ENCODE measurements at places on chromosomes 5 and 9.
A peak's percentile ranks its signal among the peaks of the same experiment; 100 is the strongest.

DNA sequence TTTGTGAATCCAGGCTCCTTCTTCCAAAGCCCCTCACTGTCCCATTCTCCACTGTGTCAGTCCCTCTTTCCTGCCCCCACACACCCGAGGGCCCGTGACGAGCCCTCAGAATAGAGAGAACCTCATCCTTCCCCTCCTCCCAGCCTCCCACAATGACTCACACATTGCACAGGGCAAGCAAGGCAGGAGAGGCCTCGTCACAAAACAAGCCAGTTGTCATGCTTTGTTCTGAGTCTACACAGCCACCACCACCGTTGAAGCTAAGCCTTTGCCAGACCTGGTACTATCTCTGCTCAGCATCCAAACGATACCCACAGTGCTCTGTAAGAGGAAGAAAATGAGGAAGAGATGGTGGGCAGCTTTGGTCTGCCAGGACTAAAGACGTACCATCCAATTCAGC, 142.2 kb upstream of the ZNF366 start:
- no peak for DNase-seq

- no peak for DNase-seq
These were observed 88.2 kb downstream of the FRMD3 start for GRCh38 chr9:83449983-83450382.

DNA sequence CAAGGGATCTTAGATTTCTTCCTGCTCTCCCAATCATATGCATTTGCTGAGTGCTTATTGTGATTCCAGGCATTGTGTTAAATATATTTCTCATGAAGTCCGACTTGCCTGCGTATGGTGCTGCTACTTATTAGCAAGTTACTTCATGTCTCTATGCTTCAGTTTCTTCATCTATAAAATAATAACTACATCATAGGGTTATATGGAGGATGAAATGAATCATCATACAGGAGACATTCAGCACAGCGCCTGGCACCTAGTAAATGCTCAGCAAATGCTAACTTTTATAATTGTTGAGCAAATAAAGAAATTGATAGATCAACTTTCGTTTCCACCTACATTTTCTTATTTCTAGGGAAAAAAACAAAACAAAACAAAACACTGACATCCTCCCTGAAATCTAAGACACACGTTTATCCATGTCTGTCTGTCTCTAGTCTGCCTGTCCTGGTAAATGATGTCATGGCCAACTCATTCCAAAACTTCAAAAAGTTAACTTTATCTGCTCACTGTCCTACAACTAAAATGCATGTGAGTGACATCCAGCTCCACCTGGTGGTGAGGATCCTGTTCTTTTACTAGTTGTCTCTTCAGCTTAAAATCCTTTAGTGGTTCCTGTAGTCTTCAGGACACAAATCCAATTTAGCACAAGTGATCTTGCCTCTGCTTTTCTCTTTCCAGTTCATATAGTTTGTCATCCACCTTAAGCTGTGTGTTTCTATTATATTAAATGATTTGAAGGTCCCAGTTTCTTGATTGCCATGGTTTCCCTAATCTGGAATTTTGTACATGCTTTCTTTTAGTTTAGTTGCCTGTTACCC, 27.7 kb downstream of the PPP3R2 start:
- DNase-seq: peak; percentile 34

- no peak for DNase-seq
These were observed 75.7 kb downstream of the PIP5K1B start for GRCh38 chr9:68780720-68781119.

DNA sequence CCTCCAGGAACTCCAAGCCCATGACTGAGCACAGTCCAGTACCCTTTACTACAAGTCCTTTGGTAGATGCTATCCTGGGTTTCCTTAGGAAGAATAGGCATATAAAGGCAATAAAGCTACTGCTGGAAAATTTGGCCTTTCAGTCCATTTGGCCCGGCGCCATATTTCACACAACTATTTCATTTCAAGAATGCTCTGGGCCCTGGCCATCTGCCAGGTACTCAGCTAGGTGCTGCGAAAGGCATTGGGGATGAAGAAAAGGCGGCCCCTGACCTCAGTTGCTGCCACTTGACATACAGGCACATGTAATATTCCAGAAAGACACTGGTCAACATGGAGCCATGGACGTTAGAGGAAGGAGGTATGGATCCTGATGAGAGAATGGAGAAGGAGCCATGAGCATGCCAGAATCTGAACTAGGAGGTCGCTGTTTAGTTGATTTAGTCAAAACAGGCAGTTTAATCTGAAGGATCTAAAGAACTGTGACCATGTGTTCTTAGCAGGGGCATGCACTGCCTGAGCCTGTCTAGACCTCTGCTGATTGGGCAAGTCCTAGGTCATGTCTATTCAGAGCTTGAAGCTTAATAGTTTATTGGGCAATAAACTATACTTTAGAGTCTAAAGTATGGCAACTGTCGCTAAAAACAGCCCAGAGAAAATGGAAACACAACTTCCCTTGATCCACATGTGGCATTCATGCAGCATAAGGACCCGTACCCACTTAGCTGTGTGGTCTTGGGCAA, 149.3 kb downstream of the MELK start:
- no peak for DNase-seq

GRCh38 chr5:78295035-78295961, 800 bp upstream of the AP3B1 start:
- DNase-seq: peak; percentile 59

DNA sequence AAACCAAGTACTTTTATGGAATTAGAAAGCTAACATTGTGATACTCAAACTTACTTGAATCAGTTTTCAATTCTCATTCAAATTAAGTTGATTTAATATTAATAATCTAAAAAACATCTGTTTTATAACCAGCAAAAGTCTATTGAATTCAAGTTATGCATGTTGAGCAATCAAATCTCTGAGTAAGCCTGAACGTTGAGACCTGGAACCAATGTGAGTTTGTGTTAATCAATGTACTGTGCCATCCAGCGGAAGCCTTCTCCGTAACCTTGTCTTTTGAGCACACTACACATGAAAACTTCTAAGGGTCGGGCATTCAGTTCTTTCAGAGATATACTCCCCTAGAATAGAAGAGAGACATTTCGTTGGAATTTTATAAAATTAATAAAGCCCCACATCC, 25.9 kb downstream of the SAR1B start:
- no peak for DNase-seq

- DNase-seq: no peak
These were observed 28.8 kb downstream of the PDE8B start for GRCh38 chr5:77239126-77239741.

GRCh38 chr9:68500457-68501381, 40.0 kb downstream of the TMEM252 start:
- DNase-seq: no peak

DNA sequence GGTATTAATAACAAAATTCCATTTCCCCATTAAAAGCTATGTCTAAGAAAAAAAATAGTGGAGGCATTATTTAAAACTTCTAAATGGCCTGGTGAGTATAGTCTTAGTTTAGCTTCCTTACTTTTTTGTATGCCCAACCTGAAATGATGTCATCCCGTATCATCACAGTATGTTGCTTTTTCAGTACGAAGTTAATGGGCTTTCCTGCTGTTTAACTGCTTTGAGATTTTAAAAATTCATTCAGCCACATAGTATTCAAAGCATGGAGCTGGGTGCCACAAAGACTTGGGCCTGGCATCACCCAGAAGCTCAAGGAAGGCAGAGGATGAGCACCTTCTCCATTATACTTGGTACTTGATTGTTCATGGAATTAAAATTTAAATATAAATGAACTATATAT, 7.4 kb downstream of the F2RL2 start:
- no peak for DNase-seq

GRCh38 chr9:35664531-35665470, at the start of gene ARHGEF39:
ARHGEF39 (minus strand) TSS chr9:35665195; CDS start chr9:35665169, 26 bp downstream.
- DNase-seq: peak; percentile 90

DNA sequence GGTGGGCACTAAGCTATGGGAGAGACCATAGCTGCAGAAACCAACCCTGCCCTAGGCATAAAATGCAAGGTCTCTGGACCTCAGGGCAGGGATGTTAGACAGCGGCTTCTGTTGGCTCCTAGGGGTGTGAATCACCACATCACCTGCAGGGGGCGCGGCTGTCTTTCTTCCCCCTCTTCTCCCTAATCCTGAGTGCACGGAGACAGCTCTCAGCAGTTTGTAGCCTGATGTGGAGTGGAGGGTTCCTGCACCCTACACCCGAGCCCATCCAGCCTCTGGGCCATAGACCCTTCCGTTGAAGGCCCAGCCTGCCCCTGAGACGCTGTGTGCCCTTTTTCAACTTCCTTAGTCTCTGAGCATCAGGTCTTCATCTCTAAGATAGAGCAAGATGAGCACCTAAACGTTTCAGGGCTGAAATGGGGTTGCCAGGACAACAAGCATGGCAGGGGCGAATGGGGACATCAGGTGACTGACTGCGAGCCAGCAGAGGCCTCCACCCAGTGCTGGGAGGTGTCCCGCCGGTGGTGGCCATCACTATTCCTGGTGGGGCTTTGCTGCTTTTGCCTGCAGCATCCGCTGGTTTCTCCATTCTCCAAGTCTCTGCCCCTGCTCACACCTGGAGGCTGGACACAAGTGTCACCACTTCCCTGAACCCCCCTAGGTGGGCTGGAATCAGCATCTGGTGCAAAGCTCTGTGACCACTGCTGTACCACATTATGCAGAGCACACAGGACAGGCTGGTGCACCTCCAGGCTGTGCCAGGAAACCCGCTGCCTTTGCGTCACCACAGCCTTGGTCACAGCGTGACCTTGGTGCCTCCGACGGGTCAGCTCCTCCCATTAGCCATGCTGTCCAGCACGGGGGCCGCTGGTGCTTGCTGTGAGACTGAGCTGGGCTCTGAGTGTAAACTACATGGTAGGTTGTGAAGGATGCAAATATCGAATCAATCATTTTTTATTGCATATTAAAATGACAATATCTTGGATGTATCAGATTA, 2.5 kb upstream of the SEC16A start:
- peak; percentile 87 for DNase-seq

DNA sequence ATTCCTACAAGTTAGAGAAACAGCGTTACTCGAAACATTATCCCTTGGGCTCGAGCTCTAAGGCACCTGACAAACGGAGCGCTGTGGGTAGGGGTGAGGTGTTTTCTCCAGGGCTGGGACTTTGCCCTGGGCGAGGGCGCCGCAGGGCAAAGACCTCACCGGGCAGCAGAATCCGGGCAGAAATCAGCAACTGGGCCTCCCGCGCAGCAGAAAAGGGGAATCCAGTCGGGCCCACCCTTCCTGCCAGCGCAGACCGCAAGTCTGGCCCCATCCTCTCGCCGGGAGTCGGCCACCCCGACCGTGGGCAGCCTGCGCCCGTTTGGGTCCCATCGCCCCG, 430 bp upstream of the MSH3 start:
- no peak for DNase-seq

- no peak for DNase-seq
These were observed 125.1 kb upstream of the KLF9 start for GRCh38 chr9:70539526-70539925.

DNA sequence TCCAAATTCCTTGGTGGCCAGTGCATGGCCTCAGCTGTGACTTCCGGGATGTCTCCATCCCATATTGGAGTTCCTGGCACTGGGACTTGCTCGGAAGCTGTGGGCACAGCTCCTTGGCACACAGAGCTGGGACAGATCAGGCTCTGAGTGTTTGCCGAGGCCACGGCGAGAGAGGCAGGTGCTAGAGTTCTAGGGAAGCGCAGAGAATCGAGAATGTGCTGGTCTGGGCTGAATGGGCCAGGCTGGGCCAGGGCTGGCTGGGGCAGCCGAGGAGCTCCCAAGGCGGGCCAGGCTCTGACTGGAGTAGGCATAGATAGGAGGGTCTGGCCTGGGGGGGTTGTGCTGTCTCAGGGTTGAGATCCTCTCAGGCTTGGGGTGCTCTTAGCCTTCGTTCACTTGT, 45.4 kb downstream of the HMCN2 start:
- DNase-seq: no peak

GRCh38 chr5:177241768-177242167, 61.8 kb downstream of the RAB24 start:
- DNase-seq: no peak

DNA sequence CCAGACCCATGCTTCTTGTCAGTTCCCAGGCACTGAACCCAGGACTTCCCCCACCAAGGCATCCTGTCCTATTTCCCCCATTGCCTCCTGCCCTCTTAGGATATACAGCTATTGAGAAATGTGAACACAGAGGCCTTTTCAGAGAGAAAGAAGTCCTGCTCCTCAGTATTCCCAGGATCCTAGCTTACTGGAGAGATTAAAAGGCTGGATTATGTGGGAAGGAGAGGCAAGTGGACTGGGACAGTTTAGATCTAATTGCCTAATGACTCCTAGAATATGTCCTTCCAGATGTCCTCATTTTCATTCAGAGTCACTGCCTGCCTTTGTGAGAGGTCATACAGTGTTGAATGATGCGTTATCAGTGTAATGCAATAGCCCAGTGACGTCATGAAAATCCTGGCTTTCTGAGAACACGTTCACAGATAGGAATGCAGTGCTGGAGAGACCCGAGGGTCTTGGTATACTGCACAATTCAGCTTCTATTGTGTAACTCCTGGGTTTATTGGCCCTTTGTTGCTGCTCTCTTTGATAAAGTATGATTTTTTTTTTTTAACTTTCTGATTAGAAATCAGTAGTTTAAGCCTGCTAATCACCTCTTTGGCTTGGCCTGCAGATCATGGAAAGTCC, 26.2 kb downstream of the WWC1 start:
- no peak for DNase-seq

DNA sequence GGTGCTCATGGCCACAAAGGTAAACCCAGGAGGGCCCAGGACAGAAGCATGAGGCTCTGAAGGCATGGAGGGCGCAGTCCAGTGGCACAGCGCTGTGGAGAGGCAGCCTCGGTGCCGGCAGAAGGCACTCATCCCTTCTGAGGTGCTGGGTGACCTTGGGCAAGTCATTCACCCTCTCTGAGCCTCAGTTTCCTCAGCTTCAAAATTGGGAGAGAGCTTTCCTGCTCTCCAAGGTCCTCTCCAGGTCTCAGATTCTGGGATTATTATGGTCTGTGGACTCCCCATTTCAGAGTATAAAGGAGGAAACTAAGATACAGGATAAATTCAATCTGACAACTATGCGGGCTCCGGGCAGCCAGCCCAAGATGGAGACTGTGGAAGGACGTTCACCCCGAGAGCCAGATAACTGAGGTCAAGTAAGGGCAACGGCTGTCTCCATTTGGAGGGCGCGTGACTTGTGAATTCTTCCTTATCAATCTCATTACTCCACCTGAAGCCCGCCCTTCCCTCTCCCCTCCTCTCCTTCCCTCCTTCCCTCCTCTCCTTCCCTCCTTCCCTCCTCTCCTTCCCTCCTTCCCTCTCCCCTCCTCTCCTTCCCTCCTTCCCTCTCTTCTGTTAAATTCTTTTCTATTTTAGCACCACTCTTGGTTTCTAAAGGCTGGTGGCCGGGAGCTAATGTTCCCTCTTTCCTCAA, 58.1 kb downstream of the LRSAM1 start:
- no peak for DNase-seq

All from activated naive CD4-positive, alpha-beta T cell treated with anti-CD3 and anti-CD28 coated beads, Interleukin-2, amount 50 U/mL, for 72 hours (primary cell).